Transverse colon (tissue), 4 donors: ENCODE measurements at places on chromosomes 12 and 14. TPM values are rescaled to one million over a fixed set of nuclear protein-coding genes. Genes with fewer than 3 reads are reported as not detected.

- no peaks in the 10 kb centered on the region for H3K36me3 ChIP-seq
- H3K4me1 ChIP-seq, result no peaks in the 10 kb centered on the region
- no peak overlapping the region for H3K4me3 ChIP-seq
- no peak for DNase-seq
- no peak overlapping the region for H3K27ac ChIP-seq
These were observed 669.8 kb upstream of the LRFN5 start for GRCh38 chr14:40936861-40937260.

DNA sequence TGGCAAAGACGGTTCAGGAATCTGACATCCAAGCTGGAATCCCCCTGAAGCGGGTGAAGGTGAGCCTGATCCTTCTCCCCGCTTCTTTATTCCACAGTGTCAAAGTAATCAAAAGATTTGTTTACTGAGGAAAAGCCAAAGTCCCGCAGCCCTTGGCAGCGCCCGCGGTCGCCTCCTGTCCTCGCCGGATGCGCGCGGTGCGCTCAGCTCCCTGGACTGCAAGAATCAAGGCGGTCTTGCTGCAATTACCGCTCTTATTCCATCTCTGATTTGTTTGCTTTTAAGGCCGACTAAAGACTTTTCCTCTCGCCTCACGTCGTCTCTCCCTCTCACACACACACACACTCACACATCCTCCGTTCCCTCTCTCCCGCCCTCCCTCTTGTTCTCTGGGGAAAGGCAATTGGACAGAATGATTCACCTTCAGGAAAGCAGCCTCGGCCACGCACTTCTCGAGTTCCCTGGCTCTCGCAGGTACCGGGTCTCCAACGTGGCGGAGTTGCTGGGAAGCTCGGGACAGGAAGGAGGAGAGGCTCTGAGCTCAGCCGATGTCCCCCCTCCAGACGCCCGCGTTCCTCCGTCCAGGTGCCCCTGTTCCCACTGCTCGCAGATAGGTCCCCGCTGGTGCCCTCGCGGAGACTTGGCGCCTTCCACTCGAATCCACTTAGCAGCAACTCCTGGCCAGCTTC lies 68.6 kb upstream of the USP15 start:
- H3K27ac ChIP-seq, result no peak overlapping the region
- H3K4me1 ChIP-seq, result peaks cover 3% of the 10 kb centered on the region
- DNase-seq, result no peak

- no peak overlapping the region for H3K4me3 ChIP-seq
- no peak for DNase-seq
- H3K4me1 ChIP-seq, result no peaks in the 10 kb centered on the region
- no peak overlapping the region for H3K27ac ChIP-seq
These were observed 867.5 kb upstream of the TMEM132C start for GRCh38 chr12:127399451-127399850.

DNA sequence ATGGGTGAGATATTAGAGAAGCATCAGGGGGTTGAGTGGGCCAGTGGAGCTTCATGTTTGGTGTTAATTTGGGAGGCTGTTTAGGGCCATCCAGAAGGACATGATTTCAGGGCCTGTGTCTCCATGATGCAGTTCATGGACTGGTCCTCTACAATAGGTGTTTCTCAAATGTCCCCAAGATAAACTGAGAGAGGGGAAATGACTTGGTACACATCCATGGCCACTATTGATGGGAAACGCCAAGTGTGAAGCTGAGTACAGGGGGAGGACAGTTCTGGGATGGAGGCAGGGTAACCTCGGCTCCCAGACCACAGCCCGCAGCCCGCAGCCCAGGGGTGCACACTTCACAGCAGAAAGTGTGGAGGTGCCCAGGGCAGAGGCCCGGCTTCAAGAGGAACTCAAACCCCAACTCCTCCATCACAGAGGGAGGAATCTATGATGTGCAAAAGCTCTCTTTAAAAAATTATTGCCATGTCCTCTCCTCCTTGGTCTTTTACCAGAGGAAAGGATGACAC lies 33.3 kb downstream of the CACNA2D4 start:
- no peaks in the 10 kb centered on the region for H3K27me3 ChIP-seq
- H3K4me3 ChIP-seq, result no peak overlapping the region
- H3K36me3 ChIP-seq, result no peaks in the 10 kb centered on the region
- H3K27ac ChIP-seq, result no peak overlapping the region
- DNase-seq, result no peak
- H3K4me1 ChIP-seq, result no peaks in the 10 kb centered on the region

DNA sequence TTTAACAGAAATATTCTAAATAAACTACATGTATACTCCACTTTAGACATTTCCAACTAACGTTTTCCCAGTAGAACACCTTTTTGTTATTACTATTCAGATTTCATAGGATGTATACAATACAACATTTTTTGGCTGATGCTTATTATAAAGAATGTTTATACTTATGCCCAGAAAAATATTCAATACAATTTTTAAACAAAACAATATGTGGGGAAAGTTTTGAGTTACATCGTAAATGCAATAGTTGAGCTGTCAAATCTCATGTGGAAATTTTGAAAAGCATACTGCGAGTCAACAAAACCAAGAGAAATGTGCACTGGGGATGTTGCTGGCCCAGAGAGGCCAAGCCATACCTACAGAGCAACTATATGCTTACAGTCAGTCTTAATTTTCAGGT lies 18.2 kb upstream of the MON2 start:
- peaks cover 4% of the 10 kb centered on the region for H3K4me1 ChIP-seq
- no peak overlapping the region for H3K27ac ChIP-seq
- no peaks in the 10 kb centered on the region for H3K27me3 ChIP-seq

- H3K4me3 ChIP-seq, result no peak overlapping the region
- H3K36me3 ChIP-seq, result no peaks in the 10 kb centered on the region
These were observed 3.9 kb upstream of the KRT6B start for GRCh38 chr12:52455821-52456220.

DNA sequence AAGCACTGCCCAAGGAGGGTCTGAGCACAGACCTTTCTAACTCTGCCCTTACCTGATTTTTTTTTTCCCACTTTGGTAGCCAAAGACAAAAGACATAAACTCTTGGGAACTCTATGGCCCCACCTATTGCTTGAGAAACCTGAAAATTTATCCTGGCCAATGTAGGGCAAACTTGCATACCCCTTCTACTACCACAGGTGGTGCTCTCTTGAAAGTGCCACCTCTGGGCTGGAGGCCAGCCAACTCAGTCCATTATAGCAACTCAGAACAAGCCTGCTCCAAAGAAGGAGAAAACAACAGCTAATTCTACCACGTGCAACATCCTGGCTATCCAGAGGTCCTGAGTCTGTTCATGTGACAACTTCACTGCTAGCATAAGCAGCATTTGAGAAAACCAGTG lies 55.7 kb upstream of the ABCD2 start:
- H3K4me1 ChIP-seq, result no peaks in the 10 kb centered on the region
- DNase-seq, result no peak
- no peaks in the 10 kb centered on the region for H3K36me3 ChIP-seq
- H3K4me3 ChIP-seq, result no peak overlapping the region
- H3K27me3 ChIP-seq, result no peaks in the 10 kb centered on the region

- H3K4me1 ChIP-seq, result no peaks in the 10 kb centered on the region
- DNase-seq, result no peak
- no peaks in the 10 kb centered on the region for H3K36me3 ChIP-seq
- no peak overlapping the region for H3K4me3 ChIP-seq
- H3K27ac ChIP-seq, result no peak overlapping the region
These were observed 43.2 kb upstream of the BBS10 start for GRCh38 chr12:76391461-76391860.

DNA sequence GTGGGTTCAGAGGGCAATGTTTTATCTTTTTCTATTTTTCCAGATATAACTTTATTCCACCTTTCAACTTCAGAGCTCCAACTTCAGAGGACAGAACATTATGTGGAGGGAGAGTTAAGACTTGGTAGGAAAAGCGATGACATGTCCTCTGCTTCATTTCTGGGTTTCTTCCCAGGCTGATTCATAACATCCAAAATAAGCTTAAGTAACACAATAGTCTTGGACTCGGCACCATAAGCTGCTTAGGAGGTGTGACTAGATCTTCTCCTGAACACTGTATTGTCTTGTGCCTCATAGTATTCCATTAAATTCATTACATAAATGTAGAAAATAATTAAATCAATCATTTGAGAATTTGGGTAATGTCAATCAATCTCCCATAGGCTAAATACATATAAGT lies 95.5 kb upstream of the PDE3A start:
- H3K27me3 ChIP-seq, result no peaks in the 10 kb centered on the region
- DNase-seq, result no peak
- no peaks in the 10 kb centered on the region for H3K36me3 ChIP-seq
- no peak overlapping the region for H3K27ac ChIP-seq

GRCh38 chr12:30021051-30021833 lies 237.5 kb upstream of the TMTC1 start:
- H3K27ac ChIP-seq, result no peak overlapping the region
- no peaks in the 10 kb centered on the region for H3K27me3 ChIP-seq
- DNase-seq, result no peak
- H3K4me1 ChIP-seq, result no peaks in the 10 kb centered on the region
- no peak overlapping the region for H3K4me3 ChIP-seq

GRCh38 chr14:90815822-90816662 lies at the start of gene TTC7B:
Gene TTC7B (minus strand): TSS chr14:90816430. CDS start chr14:90816295, 135 bp downstream.
- no peak within 1 kb of the TSS for H3K27ac ChIP-seq
- peak; percentile 43 for DNase-seq
- peaks cover 7% of the 10 kb centered on the region for H3K27me3 ChIP-seq
- H3K4me1 ChIP-seq, result peaks cover 7% of the 10 kb centered on the region

- no peaks in the 10 kb centered on the region for H3K4me1 ChIP-seq
- no peak overlapping the region for H3K27ac ChIP-seq
- no peaks in the 10 kb centered on the region for H3K27me3 ChIP-seq
These were observed 70.6 kb downstream of the FSCB start for GRCh38 chr14:44436458-44436857.

DNA sequence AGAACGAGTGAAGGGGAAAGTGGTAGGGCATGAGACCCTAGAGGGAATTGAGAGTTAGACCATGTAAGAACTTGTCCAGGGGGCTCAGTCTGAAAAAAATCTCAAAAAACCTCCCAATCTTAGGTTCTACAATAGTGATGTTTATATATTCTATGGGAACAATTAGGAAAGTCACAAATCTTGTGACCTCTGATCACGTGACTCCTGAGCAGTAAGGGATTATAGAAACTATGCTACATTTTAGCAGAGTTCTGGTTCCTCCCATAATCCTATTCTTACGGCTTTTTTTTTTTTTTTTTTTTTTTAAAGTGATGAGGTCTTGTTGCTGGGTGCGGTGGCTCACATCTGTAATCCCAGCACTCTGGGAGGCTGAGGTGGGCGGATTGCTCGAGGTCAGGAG lies 5.8 kb downstream of the ADCK1 start:
- DNase-seq, result no peak
- no peak overlapping the region for H3K4me3 ChIP-seq
- H3K4me1 ChIP-seq, result no peaks in the 10 kb centered on the region

GRCh38 chr12:127268213-127268612 lies 998.8 kb upstream of the TMEM132C start:
- no peak overlapping the region for H3K27ac ChIP-seq
- DNase-seq, result no peak
- no peaks in the 10 kb centered on the region for H3K36me3 ChIP-seq
- H3K4me3 ChIP-seq, result no peak overlapping the region
- H3K4me1 ChIP-seq, result no peaks in the 10 kb centered on the region

GRCh38 chr12:92403210-92404175 lies 257.8 kb upstream of the BTG1 start:
- peak; percentile 36 for DNase-seq
- no peaks in the 10 kb centered on the region for H3K27me3 ChIP-seq
- no peaks in the 10 kb centered on the region for H3K4me1 ChIP-seq
- H3K36me3 ChIP-seq, result no peaks in the 10 kb centered on the region

GRCh38 chr12:111803038-111803626 lies 36.4 kb downstream of the ALDH2 start:
- no peak for DNase-seq
- no peaks in the 10 kb centered on the region for H3K27me3 ChIP-seq
- H3K4me1 ChIP-seq, result peaks cover 9% of the 10 kb centered on the region
- no peaks in the 10 kb centered on the region for H3K36me3 ChIP-seq

- no peak overlapping the region for H3K27ac ChIP-seq
- no peak overlapping the region for H3K4me3 ChIP-seq
- H3K4me1 ChIP-seq, result no peaks in the 10 kb centered on the region
- no peaks in the 10 kb centered on the region for H3K36me3 ChIP-seq
- no peaks in the 10 kb centered on the region for H3K27me3 ChIP-seq
These were observed 158.0 kb downstream of the KCNK10 start for GRCh38 chr14:88164906-88165534.

The ACSM4 gene
- total RNA-seq, result not detected

The CLEC2A gene
- total RNA-seq, result not detected

The CLSTN3 gene
- 98.7 TPM for total RNA-seq

The IL31 gene
- not detected for total RNA-seq

The REM2 gene
- not detected for total RNA-seq

The PLEKHH1 gene
- 73.0 TPM for total RNA-seq

The BDKRB1 gene
- total RNA-seq, result 4.4 TPM

The ZNF740 gene
- total RNA-seq, result 21.9 TPM

The LRRC10 gene
- total RNA-seq, result not detected
